GM18507 (cell line): ENCODE measurements at places on chromosomes 2 and 18.
A peak's percentile ranks its signal among the peaks of the same experiment; 100 is the strongest.

- no peak for DNase-seq
These were observed 277.9 kb downstream of the DCC start for GRCh38 chr18:52617931-52618330.

- no peak for DNase-seq
These were observed 115.0 kb downstream of the CELF4 start for GRCh38 chr18:37450434-37451132.

DNA sequence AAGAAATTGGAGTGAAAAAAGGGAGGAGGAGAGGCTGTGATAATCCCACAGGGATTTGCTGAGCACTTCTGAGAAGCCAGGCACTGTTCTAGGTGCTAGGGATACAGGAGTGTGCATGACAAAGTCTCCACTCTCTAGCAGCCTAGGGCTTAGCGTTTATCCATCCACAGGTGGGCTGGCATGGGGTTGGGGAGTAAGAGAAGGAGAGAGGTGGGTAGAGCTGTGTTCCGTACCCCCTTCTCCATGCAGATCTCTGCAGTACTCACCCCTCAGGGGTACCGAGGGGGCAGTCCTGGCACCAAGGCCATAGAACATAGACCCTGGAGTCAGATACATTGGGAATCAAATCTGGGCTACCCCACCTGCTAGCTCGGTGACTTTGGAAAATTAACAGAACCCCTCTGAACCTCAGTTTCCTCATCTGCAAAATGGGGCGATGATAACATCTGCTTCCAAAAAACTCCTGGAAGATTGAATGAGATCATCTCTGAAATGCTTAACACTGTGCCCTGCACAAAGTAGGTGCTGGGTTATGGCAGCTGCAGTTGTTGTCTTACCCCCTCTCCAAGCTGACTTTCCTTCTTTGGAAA lies 18.6 kb downstream of the FOSL2 start:
- no peak for DNase-seq

DNA sequence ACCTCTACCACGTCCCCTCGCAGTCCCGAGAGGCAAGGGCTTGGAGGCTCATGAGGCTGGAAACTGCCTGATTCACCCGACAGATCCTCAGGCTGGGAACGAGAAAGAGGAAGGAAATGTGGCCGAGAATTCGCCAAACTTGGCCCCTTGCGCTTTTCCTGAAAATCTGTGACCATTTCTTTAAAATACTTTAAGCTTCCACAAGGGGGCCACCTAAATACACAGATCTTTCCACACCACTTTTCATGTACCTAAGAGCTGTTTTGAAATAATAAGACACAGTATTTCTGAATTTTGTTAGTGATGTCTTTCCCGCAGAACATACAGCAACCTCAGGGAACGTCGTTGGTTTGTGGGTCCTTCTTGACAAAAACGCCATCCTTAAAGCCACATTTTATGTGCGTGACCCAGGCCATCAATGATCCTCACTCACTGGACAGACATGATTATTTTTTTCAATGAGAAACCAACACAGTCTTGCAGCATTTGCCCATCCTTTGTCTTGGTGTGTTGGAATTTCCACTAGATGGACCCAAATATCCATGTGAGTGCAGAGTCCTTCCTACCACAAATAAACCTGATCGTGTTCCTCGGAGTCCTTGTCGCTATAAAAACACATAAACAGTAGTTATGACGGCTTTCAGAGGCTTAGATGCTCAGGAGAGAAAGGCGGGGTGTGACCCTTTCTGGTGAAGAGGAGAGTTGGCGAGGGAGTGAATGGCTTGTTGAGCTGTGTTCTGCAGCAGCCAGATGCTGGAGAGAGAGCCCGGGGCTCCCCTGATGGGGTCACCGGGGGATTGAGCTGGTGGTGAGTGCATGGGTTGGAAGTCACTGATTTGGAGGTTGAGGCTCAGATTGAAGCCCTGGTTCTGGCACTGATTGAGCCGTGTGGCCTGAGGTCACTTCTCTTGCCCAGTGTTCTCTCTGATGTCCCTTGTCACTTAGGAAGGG lies 25.0 kb downstream of the DCDC2C start:
- DNase-seq, result peak; percentile 20

DNA sequence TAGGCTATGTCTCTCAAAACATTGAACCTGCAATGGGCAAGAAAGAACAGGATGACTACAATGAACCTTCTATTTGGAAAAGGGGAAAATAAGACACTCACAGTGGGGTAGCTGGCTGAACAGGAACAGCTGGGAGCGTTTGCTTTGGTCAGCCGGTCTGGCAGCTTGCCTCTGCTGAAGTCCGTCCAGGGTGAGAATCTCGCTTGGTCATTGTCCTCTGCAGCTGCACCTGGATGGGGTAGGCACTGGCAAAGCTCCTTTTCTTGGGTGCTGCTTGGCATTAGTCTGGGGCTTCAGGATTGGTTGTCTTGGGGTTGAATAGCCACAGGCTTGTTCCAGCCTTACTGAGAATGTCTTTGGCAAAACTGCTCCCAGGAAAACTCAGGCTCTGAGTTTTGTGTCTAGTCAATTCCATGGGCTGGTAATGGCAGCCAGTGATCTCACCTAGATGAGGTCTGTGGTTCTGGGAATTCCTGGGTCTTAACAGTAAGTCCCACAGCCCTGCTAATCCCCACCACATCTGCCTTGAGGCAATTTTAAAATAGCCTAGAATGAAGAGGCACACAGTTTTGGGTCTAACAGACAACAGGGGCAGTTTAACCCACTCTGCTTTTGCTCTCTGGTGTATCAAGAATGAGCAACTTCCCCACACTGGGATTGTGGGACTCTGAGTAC lies 13.4 kb downstream of the NEDD4L start:
- no peak for DNase-seq

DNA sequence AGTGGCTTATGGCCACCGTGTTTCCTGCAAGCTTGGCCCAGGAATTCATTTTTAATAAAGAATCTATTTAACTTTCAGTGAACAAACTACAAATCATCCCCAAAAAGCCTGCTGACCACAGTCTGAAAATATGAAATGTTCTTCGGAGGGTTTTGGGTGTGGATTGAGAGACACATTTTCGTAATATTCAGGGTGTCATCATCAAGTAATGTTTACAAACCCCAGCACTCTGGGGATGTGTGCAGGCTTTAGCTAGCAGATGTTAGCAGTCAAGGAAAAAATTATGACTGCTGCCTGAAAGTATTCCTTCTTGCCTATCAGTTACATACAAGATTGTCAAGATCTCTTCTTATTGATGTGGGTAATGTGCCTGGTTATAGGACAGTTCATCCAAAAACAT lies 143.9 kb upstream of the FN1 start:
- no peak for DNase-seq

DNA sequence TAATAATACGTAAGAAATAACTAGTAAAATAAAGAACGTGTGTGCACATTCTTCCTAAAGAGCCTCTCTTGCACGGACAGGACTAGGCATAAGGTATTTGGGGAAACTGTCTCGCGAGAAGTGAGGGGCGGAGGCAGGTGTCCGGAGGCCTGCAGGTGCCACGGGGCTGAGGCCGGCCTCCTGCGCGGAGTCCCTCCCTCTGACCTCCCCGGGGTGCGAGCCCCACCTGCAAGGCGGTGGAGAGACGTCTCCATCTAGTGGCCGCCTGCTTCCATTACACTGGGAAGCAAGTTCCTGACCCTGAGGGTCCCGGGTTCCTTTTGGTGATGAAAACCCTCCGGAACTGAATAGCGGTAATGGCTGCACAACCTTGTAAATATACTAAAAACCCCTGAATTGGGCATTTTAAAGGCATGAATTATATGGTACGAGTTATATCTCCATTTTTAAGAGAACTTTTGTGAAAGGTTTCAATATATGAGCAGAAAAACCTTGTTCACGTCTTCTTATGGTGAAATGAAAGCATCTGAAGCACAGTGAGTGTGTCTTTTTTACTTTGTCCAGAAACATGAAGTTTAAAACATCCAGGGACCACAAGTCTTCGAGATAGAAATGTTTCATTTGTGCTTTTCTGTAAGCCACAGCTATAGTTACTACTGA lies 35.5 kb upstream of the CTDP1 start:
- peak; percentile 82 for DNase-seq
